ENCODE measurements at places on chromosomes 4 and X.
A peak's percentile ranks its signal among the peaks of the same experiment; 100 is the strongest.

DNA sequence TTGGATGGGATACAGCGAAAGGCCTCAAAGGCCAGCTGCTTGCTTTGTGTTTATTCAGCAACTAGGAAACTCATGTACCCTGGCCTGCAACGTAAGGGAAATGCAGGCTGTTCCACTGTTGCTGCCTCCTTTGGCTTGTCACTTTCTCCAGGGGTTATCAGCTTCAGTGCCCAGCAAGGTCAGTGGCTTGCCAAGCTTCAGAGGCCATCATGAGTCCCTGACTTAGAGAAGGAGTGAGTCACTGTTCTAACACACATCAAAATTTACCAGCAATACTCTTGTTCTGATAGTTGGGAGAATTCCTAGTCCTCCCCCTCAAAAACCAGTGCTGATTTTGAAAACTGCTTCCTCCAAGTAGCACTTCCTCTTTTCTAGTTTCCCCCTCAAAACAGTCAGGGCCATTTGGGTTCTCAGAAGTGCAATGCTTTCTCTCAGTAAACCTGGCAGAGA lies 250.8 kb downstream of the ARHGAP24 start:
- peak; percentile 58 for DNase-seq

DNA sequence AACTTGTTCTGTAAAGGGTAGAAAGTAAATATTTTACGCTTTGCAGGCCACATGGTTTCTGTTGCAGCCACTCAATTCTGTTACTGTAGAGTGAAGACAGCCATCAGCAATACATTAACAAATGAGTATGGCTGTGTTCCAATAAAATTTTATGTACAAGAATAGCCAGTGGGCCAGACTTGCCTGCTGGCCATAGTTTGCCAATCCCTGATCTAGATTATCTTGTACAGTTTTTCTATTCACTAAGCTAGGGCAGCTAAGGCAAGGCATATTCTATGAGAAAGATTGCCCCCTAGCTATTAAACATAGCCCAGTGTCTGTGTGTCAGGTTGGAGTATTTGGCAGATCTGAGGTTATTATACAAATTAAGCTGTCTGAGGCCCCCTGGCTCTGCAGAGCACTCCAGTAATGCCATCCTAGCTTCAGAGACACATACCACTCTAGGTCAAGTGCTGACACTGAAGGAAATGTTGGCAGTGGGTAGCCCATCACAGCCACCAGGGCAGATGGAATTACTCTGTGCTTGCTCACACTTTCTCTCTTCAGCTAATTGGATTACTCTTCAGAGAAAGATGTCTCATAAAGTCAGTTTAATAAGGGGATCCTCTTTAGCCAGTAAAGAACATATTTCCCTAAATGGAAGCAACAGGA lies 40.7 kb downstream of the MTTP start:
- DNase-seq: no peak

- DNase-seq: no peak
Measured at GRCh38 chr4:138401334-138401733, 159.2 kb upstream of the SLC7A11 start.

GRCh38 chr4:13455411-13455810 lies 28.7 kb downstream of the RAB28 start:
- DNase-seq: no peak

Measured in stimulated activated naive B cell treated with anti-CD40 and anti-IgM and Interleukin-4, amounts not matched to agents 10 μg/mL and 1 μg/mL and 100 μg/mL, for 72 hours (primary cell).